ENCODE measurements at places on chromosomes 7 and 10. TPM values are rescaled to one million over a fixed set of nuclear protein-coding genes. Genes with fewer than 3 reads are reported as not detected.

DNA sequence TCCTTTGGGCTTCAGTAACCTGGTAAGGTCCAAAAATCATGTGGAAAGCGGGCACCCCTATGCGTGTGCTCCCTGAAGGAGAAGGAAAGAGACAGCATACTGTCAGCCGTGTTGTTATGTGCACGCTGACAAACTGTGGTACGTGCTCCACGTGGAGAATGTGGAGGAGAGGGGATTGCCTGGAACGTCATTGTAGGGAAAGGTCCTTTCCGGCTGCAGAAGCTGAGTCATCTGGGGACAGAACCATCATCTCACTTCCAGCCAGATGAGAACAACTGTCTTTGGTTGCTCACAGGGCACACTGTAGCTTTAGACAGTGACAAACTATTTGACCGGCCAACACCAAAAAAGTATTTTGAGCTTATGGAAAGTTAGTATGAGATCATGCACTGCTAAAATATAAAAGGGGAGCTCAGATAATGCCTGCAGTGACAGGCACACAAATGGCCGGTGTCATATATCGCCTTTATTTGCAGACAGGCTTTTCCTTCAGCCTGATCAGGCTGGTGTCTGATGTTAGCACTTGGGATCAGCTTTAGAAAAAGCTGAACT, 38.8 kb upstream of the GRB10 start:
- no peak for DNase-seq

DNA sequence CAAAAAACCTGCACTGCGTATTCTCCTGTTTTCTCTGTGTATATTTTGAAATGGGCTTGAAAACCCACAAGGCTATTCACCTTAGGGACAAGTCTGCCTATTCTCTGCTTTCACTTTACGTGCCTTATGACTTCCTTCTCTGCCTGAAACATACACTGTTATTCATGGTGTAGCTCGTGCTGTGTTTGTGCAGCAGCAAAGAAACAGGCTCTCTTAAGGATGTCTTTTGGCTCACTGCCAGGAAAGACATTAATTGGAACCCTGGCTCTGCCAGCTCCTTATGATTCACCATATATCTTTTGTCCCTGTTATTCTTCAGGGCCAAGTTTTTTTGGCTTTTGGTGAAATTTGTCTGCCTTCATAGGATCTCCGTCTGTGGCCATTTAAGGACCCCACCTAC, 92.4 kb downstream of the TMEM106B start:
- no peak for DNase-seq

- no peak for DNase-seq
These were observed 118.1 kb downstream of the ZNF365 start for GRCh38 chr10:62492012-62492869.

- DNase-seq: no peak
These were observed 411.8 kb upstream of the MGMT start for GRCh38 chr10:129055225-129055624.

Gene TMEM176B
- 83.6 TPM for polyA plus RNA-seq

DNA sequence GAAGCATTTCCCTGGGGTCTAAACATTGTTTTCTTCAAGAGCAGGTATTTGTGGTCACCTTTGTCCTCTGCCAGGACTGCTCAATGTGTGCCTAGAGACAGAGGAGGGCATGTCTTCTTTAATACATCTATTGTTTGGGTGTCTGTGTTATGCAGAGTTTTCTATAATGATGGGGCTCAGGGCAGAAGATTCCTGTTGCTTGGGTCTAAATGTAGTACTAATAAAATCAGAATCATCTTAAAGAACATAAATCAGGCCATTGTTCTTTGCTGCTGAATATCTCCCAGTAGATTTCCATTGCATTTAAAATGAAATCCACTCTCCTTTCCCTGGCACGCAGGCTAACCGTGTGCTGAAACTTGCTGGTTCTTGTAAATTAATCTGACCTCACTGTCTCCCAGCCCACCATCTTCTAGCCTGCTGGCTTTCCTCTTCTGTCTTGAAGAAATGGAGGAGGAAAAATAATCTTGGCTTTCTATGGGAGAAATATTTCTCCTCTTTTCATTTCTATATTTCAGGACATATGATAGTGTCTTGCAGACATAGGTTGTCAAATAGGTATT, 1396.8 kb downstream of the GATA3 start:
- DNase-seq: no peak

DNA sequence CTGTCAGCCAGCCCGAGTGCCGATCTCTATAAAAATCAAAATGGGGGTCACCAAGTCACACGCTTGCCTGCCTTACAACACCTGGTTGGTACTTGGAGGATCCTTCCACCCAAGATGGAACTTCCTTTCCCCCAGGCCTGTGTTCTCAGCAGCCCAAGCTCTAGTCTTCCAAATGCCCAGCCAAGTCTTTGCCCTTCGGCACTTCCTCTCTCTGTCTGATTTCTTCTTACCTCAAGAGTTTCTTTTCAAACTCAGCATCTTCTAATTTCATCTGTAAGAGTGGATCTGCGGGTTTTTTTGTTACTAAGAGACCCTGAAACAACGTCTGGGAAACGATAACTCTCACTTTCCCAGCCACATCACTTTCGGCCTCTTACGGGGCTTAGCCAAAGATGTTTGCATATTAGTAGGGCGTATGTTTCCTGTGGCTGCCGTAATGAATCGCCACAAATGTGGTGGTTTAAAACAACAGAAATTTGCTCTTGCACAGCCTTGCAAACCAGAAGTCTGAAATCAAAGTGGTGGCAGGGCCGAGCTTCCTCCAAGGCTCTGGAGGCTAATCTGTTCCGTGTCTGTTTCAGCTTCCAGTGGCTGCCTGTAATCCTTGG, 219.9 kb downstream of the TCF7L2 start:
- DNase-seq: no peak

Gene AGR2
- 59.1 TPM for polyA plus RNA-seq

DNA sequence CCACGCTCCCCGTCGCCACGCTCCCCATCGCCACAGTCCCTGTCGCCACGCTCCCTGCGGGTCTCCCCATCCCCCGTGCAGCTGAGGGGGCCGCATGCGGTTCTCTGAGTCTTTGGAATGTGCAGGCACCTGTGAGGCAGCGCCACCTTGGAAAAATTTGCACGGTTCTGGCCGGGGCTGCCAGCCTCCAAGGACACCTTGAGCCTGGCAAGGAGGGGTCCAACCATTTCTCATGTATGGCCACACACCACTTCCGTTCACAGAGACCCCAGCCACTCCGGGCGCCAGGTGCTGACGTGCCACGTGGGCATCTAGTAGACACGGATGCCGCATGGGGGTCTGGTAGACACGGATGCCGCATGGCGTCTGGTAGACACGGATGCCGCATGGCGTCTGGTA, 70.5 kb upstream of the ADGRA1 start:
- no peak for DNase-seq

All from renal cortex interstitium (tissue), 15 donors.